Dermis blood vessel endothelial cell (primary cell): ENCODE measurements at places on chromosomes 11 and 22.

DNA sequence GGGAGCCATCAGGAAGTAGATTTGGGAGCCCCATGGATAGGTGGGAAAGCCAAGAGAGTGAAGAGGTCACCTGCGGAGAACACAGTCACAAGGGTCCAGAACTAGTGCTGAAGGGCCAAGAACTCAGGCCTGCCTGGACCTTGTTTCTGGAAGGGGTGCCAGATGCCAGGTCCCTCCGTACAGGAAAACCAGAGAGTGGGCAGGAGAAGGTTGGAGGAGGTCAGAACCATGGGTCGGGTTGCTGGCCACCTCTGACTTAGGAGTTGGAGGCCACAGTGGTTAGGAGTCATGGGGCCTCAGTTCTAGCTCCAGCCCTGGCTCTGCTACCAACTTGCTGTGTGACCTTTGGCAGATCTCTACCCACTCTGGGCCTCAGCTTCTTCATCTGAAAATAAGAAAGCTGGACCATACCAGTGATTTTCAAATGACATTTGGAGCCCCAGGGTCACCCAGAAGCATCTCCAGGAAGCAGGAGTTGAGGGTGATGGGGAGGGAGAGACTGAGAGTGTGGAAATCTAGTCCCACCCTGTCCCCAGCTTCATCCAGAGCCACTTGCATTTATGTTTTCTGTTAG lies 20.8 kb upstream of the TUB start:
- DNase-seq = no peak

GRCh38 chr11:10878408-10879214 lies 20.8 kb upstream of the ZBED5 start:
- DNase-seq = peak; percentile 69

- DNase-seq = peak; percentile 90
Measured at GRCh38 chr11:115504276-115505158, at the start of gene CADM1. TSS of gene CADM1 (minus strand) at chr11:115504415.

DNA sequence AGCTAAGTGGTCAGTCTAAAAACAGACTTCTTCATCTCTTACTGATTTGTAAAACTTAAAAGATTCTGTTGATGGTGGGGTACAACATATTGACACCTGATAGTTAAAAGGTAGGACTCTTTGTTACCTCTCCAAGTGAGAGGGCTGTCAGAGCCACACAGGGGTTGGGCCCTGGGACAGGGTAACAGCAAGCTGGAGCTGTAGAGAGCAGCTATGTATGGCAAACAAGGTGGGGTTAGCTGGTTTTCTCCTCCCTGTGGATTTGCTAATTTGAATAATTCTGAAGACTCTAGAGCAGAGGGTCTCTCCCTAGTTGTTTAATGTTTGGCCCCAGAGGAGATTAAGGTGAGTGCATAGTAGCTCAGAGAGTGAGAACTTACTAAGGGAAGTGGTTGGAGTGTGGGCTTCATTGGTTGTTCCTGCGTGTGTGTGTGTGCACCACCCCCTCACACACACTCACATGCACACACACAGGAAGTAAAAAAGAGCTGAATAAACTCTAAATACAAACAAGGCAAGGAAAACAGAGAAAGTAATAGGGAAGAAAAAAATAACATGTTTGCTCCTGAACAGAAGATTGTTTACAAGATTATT lies 9.2 kb upstream of the GAS2 start:
- DNase-seq = no peak

- no peak for DNase-seq
Measured at GRCh38 chr22:43171019-43171491, 15.9 kb downstream of the TTLL12 start.

- no peak for DNase-seq
Measured at GRCh38 chr11:62139526-62140303, 15.9 kb downstream of the INCENP start.

- no peak for DNase-seq
Measured at GRCh38 chr11:112425121-112425520, 164.5 kb upstream of the PLET1 start.

DNA sequence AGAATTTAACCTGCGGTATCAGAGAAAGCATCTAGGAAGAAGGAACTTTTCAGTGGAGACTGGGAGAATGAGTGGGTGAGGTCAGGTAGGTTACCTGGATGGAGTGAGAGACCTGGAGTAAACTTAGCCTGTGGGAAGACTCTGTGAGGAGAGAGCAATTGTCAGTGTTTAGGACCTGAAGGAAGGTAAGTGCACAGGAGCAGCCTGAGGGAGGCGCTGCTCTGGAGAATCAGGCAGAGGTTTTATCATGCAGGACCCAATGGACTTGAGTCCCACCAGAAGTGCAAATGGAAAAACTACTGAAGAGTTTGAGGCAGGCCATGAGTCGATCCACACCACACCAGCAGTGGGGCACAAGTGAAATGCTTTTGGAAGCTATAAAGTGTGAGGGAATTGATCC lies 10.6 kb upstream of the IFTAP start:
- no peak for DNase-seq

DNA sequence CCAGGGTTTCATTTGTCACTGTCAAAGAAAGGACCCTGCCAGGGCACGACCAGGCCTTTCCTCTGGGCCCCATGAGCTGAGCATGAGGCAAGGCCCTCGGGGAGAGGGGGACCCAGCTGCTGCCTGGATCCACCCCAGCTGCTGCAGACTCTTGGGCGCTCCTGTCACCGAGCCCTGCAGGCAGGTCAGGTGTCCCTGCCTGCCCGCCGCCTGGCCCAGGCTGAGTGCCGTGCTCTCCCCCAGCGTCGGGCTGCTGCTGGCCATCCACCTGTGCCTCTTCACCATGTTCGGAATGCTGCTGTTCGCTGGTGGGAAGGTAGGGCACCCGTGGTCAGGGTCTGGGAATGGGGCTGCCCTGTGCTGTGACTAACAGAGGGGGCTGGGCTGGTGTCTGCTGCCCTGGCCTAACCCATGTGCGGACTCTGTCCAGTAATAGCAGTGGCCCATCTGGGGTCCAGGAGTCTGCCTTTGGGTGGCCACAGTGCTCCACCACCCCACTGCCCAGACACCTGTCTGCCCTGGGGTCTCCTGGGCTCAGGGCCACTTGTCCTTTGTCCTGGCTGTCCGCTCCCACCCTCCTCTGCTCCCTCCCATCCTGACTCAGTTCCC lies 15.0 kb downstream of the TPCN2 start:
- no peak for DNase-seq

DNA sequence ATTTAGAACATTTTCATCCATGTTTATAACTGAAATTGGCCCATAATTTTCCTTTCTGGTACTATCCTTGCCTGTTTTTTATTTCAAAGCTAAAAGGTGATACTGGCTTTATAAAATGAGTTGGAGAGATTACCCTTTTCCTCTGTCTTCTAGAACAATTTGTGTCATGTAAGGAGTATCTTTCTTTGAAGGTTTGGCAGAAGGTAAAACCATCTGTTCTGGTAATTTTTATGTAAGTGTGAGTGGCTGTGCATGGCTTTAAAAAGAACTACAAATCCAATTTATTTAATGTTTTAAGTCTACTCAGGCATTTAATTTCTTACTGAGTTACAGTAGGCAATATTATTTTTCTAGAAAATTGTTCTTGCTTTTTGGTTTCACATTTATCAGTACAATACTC lies 7.7 kb upstream of the MRGPRD start:
- no peak for DNase-seq

DNA sequence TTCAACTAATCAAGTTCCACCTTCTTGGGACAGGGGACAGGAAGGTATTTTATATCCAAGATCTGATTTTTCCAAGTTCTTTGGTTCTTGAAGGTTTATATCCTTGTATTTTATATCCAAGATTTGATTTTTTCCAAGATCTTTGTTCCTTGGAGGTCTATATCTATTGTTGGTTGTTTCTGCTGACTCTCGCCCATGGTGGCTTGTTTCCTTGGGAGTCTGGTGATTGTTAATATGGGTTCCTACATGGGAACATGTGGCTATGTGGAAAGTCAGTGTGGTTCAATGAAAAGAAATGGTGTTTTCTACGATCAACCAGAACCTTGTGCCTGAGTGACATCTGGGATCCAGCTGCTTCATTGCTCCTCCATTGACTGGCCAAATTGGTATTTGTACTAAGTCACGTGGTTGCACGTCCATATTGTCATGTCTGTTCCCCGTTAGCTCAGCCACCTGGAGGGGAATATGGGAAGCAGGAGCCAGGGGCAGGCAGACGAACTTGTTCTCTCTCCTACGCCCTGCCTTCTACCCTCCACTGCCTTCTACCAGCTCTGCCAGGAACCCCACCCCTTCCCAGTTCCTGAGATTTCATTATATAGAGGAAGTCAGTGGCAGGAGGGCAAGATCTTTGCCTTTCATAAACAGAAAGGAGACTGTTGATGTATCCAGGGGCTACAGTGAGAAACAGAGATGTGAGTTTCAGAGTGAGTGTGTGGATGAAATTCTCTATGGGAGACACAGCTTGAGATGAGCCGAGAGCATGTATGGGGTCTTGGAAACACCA lies 11.1 kb upstream of the CSF2RB start:
- DNase-seq = peak; percentile 24

DNA sequence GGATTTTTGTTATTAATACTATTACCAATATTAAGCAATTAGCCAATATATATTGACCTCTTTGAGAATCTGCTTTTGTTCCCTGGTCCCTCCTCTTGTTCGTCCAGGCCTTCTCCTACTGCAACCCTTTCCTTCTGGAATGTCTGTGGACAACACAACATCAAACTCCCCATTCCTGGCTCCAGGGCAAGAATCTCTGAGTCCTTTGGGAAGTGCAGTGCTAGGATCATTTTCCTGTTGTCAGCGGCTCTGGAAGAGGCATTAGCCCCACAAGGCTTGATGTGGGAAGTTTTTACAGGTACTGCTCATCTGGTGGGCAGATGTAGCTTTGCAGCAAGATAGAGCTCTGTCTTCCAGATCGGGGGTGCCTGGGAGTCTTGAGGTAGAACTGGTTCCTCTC lies 74.3 kb downstream of the RPUSD4 start:
- no peak for DNase-seq

DNA sequence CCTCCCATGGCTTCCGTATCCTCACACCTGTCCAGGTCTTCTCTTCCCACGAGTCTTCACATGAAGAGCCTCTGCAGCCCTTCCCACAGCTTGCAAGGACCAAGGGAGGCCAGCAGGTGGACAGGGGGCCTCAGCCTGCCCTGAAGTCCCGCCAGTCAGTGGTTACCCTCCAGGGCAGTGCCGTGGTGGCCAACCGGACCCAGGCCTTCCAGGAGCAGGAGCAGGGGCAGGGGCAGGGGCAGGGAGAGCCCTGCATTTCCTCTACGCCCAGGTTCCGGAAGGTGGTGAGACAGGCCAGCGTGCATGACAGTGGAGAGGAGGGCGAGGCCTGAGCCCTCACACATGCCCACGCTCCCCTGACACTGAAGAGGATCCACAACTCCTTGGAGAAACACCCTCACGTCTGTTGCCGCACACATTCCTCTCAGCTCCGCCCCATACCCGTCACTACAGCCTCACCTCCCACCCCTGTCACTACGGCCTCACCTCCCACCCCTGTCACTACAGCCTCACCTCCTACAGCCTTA lies 8.3 kb downstream of the SSH3 start:
- DNase-seq = no peak

GRCh38 chr11:120894202-120894985 lies 129.5 kb upstream of the TBCEL start:
- DNase-seq = no peak

DNA sequence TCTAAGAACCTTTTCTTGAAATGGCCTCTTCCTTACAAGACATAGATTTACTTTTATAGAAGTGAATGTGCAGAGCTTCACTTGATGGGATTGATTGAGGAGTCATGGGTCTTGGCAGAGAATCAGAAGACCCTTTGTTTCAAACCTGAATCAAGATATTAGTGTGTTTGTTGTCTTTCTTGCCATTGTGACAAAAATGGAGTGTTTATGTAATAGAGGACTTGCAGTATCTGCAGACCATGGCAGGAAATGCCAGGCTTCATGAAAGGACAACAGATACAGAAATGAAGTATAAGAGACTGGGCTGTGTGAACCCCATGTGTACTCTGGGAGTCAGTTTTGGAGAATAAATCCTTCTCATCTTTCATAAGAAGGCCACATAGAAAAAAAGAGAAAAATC lies 72.9 kb upstream of the HORMAD2 start:
- no peak for DNase-seq

DNA sequence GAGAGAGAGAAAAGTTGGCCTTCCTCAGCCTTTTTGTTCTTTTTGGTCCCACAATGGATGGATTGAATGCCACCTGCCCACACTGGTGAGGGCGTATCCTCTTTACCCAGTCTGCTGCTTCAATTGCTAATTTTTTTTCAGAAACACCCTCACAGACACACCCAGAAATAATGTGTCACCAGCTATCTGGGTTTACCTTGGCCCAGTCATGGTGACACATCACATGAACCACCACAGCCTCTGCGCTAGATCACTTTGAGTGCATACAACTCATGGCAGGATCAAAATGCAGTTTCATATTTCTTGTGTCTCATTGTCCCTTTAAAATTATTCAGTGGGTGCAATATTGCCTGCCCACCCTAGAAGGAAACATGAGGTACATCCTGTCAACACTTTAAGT lies 63.3 kb downstream of the ADAMTS15 start:
- DNase-seq = no peak

- DNase-seq = no peak
Measured at GRCh38 chr11:9386086-9386485, 1.6 kb downstream of the IPO7 start.

DNA sequence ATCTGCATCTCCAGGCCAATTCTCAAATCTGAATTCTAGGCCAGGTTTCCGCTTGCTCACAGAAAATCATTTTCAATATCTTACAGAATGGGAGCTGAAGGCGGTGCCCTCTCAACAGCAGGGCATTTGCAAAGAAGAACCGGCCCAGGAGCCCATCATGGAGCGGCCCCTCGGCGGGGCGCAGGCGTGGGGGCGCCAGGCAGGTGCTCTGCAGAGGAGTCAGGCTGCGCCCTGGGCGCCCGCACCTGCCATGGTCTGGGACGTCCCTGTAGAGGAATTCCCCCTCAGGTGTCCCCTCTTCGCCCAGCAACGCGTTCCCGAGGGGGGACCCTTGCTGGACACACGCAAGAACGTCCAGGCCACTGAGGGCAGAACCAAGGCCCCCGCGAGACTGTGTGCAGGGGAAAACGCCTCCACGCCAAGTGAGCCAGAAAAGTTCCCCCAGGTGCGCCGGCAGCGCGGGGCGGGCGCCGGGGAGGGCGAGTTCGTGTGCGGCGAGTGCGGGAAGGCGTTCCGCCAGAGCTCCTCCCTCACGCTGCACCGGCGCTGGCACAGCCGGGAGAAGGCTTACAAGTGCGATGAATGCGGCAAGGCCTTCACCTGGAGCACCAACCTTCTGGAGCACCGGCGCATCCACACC lies 11.5 kb downstream of the ZNF74 start:
- no peak for DNase-seq
